Stimulated activated CD4-positive, alpha-beta T cell treated with anti-CD3 and anti-CD28 coated beads, Interleukin-2, amount 100 ng/mL, for 24 hours (primary cell): ENCODE measurements at places on chromosomes 7 and 10.

DNA sequence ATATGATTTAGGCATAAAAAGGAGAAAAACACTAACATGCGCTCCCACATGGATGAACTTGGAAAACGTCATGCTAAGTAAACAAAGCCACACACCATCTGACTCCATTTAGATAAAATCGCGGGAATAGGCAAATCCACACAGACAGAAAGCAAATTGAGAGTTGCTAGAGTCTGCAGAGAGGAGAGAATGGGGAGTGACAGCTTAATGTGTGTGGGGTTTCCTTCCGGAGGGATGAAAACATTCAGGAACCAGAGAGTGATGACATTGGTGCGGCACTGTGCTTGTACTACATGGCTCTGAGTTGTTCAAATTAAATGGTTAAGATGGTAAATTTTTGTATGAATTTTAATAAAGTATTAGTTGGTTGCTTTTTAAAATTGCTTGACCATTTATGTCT lies 482.9 kb upstream of the AKR1E2 start:
- DNase-seq, result no peak

- DNase-seq, result no peak
These were observed 95.6 kb upstream of the ASAH2 start for GRCh38 chr10:50346942-50347341.

GRCh38 chr10:86950349-86950748 lies 7.1 kb downstream of the MMRN2 start:
- no peak for DNase-seq

DNA sequence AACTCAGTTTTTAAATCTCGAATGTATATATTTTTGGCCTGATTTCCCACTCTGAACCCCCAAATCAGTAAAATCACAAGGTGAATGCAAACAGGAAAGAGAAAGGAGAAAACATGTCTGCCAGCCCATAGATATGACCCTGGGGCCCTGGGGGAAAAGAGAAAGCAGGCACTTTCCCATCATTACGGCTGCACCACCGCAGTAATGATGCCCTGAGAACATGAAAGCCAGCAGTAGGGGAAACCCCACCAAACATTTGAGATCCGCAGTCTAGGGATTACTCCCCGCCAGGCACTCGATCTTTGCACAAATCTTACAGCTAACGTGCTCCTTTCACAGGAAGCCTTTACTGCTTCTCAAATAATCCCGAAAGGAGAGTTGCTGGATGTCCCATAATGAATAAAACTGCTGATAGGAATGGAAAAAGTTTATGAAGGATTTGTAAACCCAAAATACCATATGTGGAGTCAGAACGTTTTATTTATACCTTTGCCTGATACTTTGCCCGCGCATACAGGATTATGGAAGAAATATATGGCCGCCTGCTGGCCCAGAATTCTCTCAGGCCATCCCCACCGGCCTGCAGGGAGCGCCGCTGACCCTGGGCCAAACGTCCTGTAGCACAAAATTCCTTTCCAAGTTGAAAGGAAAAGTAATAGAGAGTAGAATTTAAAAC lies 180.0 kb upstream of the INHBA start:
- DNase-seq, result no peak

DNA sequence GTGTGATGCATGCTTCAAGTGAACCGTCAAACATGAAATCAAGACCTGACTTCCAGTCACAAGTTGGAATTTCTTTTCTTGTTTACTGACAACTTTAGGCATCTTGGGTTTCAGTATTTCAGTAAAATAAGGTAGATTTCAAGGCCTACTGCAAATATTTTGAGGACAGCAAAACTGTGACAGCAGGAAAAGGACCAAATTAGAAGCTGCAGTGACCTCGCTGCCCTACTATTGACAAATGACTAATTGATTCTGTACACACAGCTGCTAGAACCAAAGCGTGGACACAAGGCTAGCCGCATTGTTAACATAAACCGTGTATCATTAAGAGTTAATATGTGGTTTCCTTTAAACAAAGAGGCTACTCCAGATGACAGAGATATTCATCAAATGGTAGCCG lies 105.7 kb upstream of the SEC61G start:
- DNase-seq, result no peak
